ENCODE measurements at places on chromosomes 7 and 10.

GRCh38 chr10:131531265-131532190, 220.0 kb upstream of the TCERG1L start:
- no peak for DNase-seq

DNA sequence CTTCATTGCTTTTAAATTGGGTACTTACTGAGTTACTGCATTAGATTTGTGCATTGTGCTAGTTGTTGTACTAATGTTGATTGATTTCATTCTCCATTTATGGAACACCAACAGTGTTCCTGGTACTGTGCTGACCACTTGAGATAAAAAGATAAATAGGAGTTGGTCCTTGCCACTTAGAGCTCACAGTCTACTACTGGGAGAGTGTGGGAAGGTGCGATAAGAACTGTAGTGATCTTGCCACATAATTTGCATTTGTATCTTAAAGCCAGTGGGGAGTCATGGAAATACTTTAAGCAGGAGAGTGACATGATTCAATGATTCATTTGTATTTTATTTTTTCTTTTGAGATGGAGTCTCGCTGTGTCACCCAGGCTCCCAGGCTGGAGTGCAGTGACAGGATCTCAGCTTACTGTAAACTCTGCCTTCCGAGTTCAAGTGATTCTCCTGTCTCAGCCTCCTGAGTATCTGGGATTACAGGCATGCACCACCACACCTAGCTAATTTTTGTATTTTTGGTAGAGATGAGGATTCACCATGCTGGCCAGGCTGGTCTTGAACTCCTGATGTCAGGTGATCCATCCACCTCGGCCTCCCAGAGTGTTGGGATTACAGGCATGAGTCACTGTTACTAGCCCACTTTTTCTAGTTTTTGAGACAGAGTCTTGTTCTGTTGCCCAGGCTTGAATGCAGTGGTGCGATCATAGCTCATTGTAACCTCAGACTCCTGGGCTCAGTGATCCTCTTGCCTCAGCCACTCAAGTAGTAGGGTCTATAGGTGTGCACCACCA, 51.2 kb upstream of the TMEM248 start:
- no peak for DNase-seq

- DNase-seq, result no peak
Observed at GRCh38 chr7:157116762-157117161, 22.0 kb upstream of the UBE3C start.

GRCh38 chr7:17150018-17150417, 148.4 kb upstream of the AHR start:
- DNase-seq, result no peak

- DNase-seq, result no peak
Observed at GRCh38 chr10:6918305-6918704, 338.2 kb upstream of the PRKCQ start.

DNA sequence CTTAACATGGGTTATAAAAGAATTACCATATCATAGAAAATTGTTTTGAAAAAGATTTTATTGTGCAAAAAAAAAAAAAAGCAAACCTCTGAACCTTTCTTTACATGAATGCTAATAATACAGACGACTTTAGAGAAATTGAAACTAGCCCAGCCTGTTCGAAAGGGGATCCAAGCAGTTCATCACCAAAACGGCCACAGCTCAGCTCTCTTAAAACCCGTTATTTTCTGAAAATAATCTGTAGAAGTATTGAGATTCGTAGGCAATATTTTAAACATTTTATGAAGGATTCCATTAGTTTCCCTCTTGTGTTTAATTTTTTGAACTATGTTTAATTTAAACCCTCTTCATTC, 9.9 kb upstream of the GSAP start:
- DNase-seq, result no peak

GRCh38 chr10:70694418-70695141, 22.3 kb downstream of the ADAMTS14 start:
- no peak for DNase-seq

DNA sequence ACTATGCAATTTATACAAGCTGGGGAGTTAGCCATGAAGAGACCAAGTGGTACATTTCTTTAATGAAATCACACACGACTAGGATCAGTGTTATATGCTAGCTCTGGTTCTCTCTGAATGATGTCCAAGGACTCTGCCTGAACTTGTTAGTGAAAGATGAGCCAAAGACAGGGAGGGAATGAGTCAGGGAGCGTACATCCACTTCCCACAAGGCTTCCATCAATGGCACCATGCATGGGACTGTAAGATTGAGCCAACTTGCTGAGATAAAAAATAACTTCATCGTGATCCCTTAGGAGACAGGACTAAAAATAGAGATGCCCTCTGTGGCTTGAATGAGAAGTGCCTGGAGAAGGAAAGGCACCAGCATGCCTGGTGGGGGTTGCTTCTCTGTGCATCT, 629.7 kb downstream of the ACTR3B start:
- no peak for DNase-seq

DNA sequence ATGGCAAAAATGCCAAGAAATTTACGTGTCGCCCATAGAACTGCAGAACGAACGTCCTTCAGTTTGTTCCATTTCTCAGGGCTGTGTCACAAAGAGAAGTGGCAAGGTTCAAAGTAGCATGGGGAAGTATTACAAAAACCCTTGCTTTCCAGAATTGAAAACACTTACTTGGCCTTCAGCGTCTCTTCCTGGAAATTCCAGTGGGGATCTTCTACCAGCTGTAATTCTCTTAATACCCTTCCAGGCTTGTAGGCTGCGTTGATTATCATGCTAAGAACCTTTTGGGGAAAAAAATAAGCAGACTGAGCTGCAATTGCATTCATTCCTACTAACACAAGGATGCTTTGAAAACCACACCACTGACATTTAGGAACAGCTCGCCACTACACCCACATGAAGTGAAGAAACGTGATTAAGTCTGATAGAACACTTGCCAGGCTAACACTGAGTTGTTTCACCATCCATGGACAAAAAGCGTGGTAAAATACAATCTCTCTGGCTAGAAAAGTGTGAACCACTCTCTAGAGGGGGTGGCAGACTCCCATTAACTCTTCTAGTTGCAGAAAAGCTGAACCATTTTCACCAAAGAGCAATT, 222.3 kb downstream of the SFMBT2 start:
- no peak for DNase-seq

DNA sequence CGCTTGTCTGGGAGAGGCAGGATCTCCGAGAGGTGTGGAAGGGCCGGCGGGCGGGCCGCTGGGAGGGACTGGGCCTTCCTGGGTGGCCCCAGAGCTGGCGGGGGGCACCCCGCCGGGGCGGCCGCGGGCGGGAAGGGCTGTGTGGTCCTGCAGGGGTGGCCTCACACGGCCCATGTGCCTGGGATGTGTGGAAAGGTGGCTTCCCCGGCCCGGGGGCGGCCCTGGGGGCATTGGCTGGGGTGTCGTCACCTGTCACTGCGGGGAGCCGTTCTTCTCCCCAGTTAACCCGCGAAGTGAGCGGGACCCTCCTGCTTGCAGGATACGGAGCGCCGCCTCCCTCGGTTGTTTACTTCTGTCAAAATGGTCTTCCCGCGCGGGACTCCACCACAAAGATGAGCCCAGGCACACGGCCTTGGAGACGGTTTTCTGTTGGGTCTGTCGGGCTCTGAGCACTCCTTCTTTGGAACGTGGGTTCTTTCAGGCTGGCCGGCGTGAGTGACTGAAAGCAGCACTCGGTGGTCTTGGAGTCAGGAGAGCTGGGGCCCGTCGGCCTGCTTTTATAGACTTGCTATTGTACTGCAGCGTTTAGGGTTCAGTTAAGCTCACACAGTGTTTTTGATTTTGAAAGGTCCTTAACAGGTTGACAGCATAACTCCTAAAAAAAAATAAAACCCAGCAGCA, 700 bp downstream of the SMC3 start:
- DNase-seq, result no peak

GRCh38 chr7:17986851-17987250, 40.8 kb downstream of the PRPS1L1 start:
- DNase-seq, result peak; percentile 65

DNA sequence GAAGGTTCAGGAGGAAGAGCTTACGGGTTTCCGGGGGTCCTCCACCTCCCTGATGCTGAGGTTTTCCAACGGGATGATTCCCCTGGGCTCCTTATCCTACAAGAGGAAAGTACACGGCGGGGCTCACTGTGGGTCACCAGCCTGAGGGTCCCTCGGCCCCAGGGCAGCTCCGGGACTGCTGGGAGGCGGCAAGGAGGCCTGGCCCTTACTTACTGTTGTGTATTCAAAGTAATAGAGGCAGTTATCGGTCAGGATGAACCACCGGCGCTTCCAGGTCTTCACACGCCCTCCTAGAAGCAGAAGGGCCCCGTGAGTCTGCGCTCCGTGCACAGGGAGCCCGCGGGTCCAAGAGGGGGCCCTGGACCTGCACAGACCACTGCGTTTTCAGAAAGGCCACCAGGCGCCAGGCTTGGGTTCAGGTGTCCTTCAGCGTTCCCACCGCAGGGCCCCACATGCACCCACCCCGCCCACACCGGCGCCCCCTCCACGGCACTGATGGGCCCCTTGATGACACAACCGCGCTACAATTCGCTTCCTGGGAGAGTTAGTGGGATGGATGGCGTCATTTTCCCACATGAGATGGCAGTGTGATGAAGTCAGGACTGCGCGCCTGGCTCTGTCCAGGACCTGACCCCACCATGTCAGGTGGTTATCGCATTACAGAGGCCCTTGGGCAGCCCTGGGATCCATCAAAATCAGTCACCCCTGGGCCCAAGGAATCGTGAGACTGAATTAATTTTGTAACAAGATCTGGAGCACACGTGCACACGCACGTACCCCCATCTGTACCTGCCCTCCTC, 106.7 kb downstream of the CYTH3 start:
- DNase-seq, result no peak

DNA sequence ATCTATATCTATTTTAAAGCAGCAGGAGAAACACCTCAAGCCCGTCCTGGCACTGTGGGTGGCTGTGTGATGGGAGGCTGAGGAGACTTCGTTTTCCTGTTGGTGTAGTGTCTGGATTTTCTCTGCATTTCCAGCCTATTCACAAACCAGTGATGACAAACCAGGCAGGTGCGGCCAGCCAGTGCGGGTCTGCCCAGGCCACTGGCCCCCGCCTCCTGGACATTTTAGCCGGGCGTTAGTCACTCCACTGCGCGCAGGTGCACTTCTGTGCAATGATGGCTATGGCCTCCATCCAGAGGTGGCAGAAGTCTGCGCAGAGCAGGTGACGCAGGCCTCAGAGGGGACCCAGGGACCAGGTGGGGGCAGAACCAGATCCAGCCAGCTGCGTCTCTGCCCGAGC, 64.9 kb upstream of the PITRM1 start:
- DNase-seq, result no peak

GRCh38 chr7:84372155-84372621, 177.6 kb upstream of the SEMA3A start:
- peak; percentile 70 for DNase-seq

- no peak for DNase-seq
Observed at GRCh38 chr10:49103761-49104160, 11.6 kb downstream of the VSTM4 start.

DNA sequence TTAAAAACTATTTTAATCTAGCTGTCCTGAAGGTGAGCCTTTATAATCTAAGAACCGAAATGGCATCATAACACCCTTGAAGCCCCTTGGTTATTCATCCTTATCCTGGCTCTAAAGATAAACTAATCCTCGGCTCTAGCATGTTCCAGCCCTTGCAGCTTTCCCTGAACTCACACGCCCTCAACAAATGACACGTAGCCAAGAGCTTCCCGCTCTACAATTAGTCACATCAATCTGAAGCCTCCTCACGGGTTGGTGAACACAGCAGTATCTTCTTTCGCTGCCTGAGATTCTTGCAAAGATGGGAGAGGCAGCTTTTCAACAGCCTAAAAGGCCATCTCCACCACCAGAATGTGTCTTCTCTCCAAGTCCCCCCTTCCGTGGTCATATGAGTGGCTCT, 4.1 kb downstream of the FRMD4A start:
- DNase-seq, result no peak

DNA sequence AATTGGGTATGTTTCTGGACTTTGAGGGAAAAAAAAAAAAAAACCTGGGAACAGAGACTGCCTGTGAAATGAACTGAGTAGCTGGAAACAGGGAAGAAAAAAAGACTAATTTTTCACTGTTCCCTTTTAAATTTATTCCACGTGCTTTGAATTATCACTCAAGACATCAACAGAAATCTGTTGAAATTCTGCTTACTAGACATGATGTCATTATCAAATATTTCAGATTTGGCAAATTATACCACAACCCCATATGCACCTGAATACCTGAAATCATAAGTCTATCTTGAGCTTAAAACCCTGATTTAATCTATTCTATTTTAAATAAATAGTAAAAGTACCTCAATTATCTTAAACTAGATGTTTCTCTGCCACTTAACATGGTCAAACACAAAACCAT, 5.0 kb upstream of the REEP3 start:
- no peak for DNase-seq

- DNase-seq, result no peak
Observed at GRCh38 chr10:80410578-80411145, 2.3 kb downstream of the PRXL2A start.

- no peak for DNase-seq
Observed at GRCh38 chr10:131899695-131900349, 986 bp upstream of the PPP2R2D start.

DNA sequence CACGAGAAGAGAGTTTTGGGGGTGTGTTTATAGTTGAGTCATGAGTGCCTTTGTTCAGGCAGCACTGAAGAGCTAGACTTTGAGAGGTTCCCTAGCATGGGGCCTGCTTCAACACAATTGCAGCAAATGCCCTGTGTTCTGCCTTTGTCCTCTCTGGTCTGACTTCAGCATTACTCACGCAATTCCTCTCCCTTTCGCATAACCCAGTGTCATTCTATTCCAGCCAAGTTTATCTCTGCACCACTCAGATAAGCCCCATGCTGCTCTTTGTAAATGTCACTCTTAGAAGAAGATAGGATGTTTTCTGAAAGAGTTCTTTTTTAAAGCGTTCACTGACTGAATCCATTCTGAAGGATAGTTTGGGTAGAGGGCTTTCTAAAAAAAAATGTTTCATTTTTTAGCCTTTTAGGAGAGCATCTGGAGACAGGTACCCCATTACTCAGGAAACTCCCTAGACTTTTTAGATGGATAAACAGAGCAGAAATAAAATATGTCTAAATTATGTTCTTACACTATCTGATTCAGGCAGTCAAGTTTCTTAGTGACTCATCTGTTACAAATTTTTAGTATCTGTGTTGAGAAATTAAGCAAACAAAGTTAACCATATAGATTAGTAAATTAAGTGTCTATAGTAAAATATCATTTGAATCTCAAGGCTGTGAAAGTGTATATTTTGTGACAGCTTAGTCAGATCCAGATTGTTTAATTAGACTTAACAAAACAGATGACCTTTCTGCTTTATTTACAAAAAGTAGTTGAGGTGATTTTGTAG, 318.5 kb downstream of the GPR158 start:
- peak; percentile 26 for DNase-seq

GRCh38 chr7:73668886-73669230, 1.2 kb downstream of the VPS37D start:
- DNase-seq, result no peak

DNA sequence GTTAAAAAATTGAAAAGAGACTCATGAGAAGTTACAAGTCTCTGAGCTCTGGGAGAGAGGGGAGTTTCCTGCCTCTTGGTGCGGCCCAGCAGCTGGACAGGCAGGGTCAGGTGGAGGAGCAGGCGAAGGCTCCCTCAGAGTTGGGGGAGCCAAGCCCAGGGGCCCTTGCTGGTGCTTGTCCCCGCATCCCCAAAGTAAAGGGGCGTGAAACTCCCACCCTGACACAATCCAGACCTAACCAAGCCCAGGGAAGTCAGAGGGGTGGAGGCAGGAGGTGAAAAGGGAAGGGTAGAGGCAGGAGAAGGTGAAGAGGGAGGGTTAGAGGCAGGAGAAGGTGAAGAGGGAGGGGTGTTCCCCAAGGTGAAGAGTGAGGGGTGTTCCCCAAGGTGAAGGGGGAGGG, 322.8 kb downstream of the GLRX3 start:
- DNase-seq, result no peak

GRCh38 chr10:58972576-58973234, 203.7 kb upstream of the PHYHIPL start:
- DNase-seq, result no peak

GRCh38 chr7:92731335-92732063, 104.9 kb downstream of the CDK6 start:
- DNase-seq, result no peak
